ENCODE measurements at places on chromosomes 2 and 18.
A peak's percentile ranks its signal among the peaks of the same experiment; 100 is the strongest.

DNA sequence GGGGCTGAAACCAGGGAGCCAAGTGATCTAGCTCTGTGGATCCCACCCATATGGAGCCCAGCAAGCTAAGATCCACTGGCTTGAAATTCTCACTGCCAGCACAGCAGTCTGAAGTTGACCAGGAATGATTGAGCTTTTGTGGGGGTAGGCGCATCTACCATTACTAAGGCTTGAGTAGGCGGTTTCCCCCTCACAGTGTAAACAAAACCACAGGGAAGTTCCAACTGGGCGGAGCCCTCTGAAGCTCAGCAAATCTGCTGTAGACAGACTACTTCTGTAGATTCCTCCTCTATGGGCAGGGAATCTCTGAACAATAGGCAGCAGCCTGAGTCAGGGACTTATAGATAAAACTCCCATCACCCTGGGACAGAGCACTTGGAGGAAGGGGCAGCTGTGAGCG lies 96.7 kb downstream of the CCDC148 start:
- DNase-seq: no peak

DNA sequence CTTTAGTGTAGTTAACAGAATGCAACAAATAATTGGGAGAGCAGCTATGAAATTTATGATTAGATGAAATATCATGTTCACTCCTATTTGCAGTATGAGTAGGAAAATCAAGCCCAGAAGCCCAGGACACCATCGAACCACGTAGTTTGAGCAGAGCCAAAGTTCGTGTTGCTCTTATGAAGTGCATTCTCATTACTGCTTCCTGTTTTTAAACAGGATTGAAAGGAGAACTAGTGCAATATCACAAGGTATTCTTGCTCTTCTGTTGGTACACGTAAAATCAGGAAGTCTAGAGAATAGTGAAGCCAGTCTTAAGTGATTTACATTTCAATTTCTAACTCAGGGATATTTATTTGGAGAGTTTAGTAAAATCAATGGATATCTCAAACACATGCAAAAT lies 21.1 kb downstream of the ARHGAP15 start:
- no peak for DNase-seq

DNA sequence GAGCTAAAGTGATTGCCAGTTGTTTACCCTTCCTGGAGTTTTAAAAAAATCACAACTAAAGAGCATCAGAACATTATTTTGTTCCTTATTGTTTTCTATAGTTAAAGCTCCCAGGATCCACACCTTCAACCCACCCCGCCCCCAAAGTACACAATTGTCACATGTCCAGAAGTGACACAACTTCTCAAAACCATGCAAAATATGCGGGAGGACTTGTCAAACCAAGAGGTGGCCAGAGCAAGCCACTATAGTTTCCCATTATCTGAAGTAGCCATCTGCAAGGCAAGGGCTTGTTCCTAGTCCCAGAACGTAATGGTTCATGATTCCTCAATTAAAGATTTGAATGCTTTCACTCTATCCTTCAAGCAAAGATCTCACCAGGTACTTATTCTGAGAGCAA lies 9.9 kb upstream of the INO80C start:
- DNase-seq: no peak

DNA sequence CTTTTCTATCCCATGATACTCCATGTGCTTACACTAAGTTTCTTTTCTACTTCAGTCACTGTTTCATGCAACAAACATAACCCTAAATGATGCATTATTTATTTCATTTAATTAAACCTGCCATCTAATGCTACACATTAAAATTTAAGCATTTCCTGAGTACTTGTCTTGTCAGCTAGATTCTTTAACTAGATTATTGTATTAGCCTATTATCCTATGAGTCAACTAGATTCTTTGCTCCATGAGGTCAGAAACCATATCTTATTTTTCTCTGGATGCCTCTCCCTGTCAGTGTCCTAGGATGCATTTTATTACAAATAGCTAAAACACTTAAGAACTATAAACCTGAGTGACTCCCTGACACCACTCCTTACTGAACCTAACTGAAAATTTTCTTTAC lies 652.4 kb downstream of the SLC4A3 start:
- no peak for DNase-seq

DNA sequence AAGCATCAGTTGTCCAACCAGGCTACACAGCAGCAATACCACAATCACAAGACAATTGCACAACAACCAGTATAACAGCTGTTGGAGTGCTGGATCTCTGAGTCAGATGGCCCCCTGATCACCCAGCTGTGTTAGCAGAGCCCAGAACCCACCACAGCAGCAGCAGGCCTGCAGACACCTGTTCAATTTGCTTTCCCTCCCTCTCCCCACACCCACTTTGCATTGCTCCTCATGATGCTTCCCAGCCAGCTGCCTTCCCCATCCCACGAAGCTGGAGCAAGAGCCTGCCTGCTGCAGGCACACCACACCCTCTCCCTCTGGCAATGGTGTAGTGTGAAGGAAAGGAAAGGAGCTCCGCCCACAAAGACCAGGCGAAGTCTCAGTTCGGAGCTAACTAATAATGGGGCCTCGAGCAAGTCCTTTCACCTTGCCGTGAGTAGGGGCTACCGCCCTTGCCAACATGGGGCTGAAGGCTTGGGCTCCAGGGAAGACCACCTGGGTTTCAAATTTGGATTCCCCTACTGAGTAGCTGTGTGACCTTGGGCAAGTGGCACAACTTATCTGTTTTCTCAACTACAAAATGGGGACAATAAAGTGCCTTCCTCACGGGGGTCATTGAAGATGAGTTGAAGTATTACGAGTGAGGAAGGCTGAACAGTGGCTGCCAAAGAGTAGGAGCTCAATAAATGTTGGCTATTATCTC lies 19.4 kb upstream of the ZBTB7C start:
- no peak for DNase-seq

- no peak for DNase-seq
Observed at GRCh38 chr2:74578408-74578807, 23.9 kb downstream of the DOK1 start.

- DNase-seq: no peak
Observed at GRCh38 chr18:76391038-76391437, 104.0 kb downstream of the ZNF516 start.

- DNase-seq: no peak
Observed at GRCh38 chr2:39875182-39875913, 96.3 kb upstream of the THUMPD2 start.

DNA sequence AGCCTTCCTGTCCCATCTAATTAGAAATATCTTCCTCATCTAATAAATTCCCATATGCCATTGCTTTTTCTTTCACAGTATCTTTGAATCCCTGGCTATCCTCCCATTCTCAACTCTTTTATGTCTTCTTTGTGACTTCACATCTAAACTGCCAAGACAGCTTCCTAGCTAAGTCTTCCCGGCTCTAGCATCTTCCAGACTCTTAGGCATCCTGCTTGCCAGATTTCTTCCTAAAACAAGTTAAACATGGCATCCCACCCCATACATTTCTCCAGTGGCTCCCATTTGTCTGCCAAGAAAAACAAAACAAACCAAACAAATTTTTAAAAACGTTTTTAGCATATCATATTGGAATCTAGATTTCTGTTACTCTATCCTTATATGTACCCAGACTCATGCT lies 751.9 kb downstream of the MBD2 start:
- no peak for DNase-seq

GRCh38 chr18:58225101-58225500 lies 181.1 kb downstream of the NEDD4L start:
- no peak for DNase-seq

DNA sequence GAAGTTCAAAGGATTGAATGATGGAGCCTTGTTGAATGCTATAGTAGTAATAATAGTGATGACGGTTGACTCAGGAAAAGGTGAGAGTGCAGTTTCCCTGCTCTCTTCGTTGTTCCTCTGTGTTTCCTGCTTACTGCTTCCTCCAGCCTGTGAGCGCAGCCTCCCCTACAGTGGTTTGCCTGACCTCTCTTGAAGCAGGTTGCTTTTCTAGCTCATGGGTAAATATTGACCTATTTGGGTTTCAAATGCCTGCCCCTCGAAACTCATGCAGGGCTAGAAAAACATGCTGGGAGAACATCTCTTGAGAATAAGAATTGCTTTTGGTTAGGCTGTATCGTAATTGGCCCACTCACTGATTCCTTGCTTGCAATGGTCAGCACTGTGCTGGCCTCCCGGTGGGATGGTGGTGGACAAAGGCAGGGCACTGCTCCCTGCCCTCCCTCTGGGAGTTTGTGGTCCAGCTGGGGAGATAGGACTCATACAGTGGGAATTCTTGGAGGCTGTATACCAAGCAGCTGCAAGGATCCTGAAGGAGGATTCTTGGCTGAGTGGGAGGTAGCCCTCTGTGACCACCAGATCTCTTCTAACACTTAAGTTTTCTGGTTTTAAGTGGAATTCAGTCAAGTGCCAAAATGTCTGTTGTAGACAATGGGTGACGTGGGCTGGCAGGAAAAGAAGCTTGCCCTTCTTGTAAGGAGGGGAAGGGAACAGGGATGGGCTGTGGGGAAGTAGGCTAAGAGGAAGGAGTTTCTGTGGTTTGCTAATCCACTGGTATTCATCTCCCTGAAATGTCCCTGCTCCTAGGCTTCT lies 5.4 kb upstream of the RNF181 start:
- DNase-seq: no peak

- no peak for DNase-seq
Observed at GRCh38 chr2:224210286-224211180, 171.4 kb upstream of the SERPINE2 start.

- DNase-seq: no peak
Observed at GRCh38 chr18:13540477-13541182, 185.7 kb downstream of the FAM210A start.

DNA sequence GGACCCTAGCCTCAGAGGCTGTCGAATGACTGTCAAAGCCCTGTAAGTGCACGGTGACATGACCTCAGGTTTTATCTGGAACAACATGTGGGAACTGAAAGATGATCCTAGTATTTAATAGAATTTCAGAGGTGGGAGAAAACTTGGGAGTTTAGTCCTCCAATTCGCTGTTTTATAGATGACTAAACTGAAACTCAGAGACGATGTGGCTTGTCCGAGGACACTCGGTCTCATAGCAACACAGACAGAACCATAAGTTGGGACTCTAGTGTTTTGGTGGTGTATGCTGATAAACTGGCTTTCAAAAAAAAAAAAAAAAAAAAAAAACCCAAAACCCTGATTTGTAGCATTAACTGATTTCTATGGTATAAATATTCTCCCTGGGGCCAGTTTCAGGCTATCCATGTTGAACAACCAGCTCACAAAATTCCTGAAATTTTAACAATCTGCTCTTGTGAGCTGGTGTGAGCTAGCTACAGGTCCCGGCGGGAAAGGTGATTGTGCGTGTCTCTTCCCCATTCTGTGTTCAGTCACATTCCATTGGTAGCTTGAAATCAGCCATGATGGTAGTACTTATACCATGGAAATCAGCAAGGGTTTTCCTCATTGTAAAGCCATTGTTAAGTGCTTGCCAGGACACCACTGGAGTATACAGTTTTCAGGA lies 195.5 kb upstream of the EPAS1 start:
- DNase-seq: no peak

DNA sequence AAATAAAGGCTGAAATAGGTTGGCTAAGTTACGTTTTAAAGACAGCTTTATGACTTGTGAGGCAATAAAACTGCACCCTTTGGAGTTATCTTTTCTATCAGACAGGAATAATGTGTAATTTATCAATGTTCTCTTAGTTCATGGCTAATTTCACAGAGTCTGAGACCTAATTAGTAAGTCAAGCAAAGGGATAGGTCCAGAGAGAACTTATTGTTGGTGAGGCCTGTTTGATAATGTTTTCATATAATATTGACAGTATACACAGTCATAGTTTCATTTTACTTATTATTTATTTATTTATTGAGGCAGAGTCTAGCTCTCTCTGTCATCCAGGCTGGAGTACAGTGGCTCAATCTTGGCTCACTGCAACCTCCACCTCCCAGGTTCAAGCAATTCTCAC lies 1.9 kb upstream of the IL36RN start:
- DNase-seq: no peak

- DNase-seq: no peak
Observed at GRCh38 chr2:236579746-236580315, 10.2 kb downstream of the ACKR3 start.

DNA sequence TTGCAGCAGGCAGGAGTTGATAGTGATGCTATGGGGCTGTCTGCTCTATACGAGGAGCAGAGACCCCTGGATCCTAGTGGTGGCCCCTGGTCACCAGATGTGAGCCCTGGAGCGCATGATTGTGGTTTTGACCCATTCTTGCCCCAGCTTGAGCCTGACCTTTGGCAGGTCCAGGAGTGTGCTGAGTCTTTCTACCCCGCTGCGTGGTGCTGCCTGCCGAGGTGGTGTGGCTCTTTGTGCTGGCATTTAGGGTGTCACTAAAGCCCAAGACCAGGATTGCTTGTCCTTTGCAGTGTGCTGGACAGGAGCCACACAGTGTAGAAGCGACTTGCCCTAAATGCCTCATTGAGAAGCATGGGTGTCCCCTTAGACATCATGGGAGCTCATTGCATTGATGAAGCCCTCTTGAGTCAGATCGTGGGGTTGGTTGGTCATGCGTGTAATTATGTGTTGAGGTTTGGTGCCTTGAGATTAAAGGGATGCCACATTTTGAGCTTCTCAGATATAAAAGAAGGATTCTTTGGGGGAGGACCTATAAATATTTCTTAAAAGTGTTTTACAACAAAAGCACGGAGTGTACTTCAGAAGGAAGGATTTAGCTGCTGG lies 88.3 kb downstream of the AGAP1 start:
- DNase-seq: no peak

DNA sequence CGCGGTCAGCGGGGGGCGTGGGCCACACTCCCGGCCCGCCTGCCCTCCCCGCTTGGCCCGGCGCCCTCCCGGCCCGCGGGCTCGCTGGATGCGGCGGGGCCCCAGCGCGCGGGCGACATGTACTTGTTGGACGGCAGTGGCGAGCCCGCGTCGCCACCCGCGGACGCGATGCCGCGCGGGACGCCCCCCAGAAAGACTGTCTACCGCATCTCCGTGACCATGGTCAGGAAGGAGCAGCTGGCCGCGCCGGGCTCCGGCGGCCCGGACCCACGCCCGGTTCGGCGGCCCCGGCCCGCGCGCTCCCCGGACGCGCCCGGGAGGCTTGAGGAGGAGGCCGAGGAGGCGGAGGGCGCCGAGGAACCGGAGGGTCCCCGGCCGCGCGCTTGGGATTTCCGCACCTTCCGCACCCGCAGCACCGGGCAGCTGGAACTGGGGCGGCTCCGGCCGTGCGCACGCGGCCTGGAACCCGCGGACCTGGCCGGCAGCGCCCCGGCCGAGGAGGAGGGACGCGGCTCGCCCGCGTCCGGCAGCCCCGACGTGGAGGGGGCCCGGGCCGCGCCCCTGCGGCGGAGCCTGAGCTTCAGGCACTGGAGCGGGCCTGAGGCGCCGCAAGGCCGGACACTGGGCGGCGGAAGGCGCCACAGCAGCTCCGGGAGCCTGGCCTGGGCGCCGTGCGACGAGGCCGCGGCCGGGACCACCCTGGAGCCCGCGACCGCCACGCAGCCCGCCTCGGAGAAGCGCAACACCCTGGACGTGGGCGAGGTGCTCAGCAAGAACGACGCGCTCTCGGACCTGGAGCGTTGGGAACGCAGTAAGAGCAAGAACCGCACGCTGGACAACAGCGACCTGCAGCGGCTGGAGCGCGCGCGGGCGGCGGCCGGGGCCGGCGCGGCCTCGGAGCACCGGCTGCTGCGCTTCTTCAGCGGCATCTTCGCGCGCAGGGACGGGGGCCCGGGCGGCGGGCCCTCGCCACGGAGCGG lies 176.4 kb downstream of the AGAP1 start:
- no peak for DNase-seq

- DNase-seq: peak; percentile 75
Observed at GRCh38 chr2:181627545-181627944, 29.4 kb downstream of the CERKL start.

Data from DMS 273 treated with DMSO at 0.1 percent for 48 hours (cell line).